DMS79 treated with DMSO at 0.1 percent for 48 hours (cell line): ENCODE measurements at places on chromosomes 16 and 17.

DNA sequence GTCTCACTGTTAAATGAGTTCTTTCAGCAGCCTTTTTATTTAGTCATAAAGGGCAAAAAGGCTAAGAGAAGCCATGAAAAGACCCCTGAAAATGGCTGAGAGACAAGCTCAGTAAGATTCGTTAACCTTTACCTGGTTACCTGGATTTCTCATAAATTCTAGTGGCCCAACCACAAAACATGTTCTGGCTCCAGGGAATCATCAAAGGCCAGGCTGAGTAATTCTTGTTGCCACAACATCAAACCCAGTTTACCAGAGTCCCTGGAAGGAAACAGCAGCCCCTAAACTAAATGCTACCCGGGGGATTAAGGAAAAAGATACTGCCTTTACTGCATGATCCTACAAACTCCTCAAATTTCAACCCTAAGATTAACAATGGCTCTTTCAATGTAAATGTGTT, 15.8 kb downstream of the CYTH1 start:
- no peak for DNase-seq

DNA sequence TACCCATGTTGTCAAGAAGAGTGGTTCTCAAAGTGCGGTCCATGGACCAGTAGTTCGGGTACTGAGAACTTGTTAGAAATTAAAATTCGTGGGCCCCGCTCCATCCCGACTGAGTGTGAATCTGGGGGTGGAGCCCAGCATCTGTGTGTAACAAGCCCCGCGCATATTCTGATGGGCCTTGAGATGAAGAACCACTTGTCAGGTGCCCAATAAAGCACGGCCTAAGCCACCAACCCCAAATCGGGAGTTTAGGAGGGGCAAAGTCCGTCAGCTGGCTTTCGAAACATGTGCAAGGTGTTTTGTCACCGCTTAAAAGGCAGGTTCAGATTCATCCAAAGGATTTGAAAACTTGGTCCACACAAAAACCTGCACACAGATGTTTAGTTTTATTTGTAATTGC, 29.5 kb downstream of the PSMD12 start:
- DNase-seq: no peak

- no peak for DNase-seq
These were observed 3.1 kb upstream of the CPD start for GRCh38 chr17:30375661-30376060.

DNA sequence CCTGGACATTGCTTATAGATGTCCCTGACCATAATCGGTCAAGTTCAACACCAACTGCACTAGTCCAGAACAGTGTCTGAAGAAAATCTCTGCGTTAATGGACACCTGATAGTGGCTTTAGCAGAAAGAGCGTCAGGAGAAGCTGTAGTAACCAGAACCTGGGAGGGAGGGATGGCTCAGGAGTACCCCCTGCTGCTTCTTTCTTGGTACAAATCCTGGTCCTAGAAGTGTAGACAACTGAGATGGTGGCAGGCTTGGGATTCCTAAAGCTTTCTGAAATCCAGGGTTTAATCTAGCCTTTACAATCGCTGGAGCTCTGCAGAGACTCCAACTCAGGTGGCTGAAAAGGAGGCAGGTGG, 5.4 kb downstream of the MAP3K14 start:
- DNase-seq: no peak

GRCh38 chr17:55289978-55290377, 25.2 kb downstream of the HLF start:
- no peak for DNase-seq
